ENCODE measurements at places on chromosomes 3 and 15. TPM values are rescaled to one million over a fixed set of nuclear protein-coding genes. Genes with fewer than 3 reads are reported as not detected.
A peak's percentile ranks its signal among the peaks of the same experiment; 100 is the strongest.

DNA sequence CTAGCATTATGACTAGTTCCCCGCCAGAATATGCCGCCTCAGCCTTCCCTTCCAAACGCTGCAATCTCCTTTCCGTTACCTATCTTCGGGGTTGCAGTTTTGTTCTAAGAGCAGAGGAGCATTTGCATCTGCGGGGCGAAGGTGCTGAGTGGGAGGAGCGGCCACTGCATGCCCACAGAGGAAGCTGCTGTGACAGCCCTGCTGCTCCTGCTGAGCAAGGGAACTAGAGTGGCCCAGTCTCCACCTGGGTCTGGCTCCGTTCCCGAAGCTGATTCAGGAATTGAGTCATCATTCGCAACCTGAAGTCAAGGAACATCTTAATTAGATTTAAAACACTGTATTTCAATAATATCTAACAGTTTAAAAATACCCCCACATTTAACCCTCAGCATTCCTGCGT is 98.2 kb upstream of the TJP1 start:
- DNase-seq = no peak

The DNASE1L3 gene
- total RNA-seq = 0.54 TPM

The SATB1 gene
- total RNA-seq = 141 TPM

- no peak for DNase-seq
Measured at GRCh38 chr3:16477056-16477455, 36.4 kb downstream of the RFTN1 start.

The PRTG gene
- 0.27 TPM for total RNA-seq

DNA sequence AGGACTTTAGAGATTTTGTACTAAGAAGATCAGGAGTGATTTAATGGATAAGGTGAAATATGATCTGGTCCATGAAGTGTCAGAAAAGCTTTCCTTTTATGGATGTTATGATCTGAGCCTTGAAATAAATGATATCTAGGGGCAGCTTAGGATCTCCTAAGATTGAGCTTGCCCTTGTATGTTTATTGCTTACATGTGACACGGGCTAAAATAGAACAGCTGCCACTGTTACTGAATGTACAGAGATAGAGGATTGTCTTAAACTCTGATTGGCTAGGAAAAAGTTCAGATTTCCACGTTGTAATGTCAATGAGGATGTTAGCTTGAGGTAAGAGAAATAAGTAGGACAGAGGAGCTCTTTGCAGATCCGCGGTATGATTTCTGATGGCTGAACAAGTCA is 8.8 kb downstream of the FYTTD1 start:
- DNase-seq = no peak

GRCh38 chr3:56903231-56903782 is 101.6 kb upstream of the ARHGEF3 start:
- DNase-seq = no peak

The PRSS50 gene
- total RNA-seq = under 0.01 TPM

DNA sequence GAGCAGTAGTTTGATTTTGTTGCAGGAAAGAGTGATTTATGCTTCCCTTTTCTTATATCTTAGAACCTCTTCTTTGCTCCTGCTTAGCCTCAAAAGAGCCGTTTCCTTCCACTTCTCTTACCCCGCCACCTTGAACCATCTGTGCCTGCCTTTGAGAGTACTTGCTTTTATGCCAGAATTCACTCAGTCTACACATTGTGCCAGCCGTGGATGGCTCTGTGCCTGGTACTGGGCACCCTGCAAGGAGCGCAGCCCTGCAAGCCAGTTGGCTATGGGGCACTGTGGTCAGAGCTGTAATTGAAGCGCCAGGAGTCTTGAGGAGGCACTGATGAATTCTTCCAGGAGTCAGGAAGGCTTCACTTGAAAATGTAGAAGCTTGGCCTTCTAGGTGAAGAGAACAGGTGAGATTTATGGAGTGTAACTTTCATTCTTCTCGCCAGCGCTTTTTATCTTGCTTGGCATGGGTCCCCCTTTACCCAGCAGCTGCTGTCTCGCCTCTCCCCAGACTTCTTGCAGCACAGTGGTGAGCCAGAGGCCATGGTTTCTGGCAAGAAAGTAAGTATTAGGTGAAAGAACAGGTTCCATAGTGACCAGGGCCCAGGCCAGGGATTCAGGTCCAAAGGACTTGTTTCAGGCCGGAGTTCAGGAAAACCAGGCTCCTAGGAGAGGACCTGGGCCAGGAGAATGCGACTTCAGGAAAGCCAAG is 4.9 kb downstream of the TMED3 start:
- DNase-seq = no peak

DNA sequence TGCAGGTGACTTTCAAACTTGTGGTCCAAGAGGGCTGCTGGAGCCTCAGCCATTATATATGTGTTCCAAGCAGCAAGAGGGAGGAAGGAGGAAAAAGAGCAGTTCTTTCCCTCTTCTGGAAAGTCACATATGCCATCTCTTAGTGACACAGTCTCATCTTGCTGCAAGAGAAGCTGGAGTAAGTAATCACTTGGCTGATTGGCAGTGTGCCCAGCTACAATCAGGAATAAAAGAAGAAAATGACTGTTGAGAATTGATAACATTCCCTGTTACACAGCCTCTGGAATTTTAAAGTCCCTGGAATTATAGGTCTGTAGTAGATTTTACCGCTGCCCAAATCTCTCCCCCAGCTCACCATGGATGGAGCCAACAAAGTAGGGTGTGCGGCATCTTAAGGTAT is 31.4 kb upstream of the LYZL4 start:
- no peak for DNase-seq

- DNase-seq = peak; percentile 16
Measured at GRCh38 chr3:125022206-125022605, 33.6 kb downstream of the HEG1 start.

GRCh38 chr15:37289109-37289765 is 188.9 kb upstream of the MEIS2 start:
- no peak for DNase-seq

The IRAK2 gene
- total RNA-seq = 4.8 TPM

The NUTM1 gene
- total RNA-seq = not detected

- no peak for DNase-seq
Measured at GRCh38 chr3:82802501-82802900, 1041.1 kb upstream of the GBE1 start.

DNA sequence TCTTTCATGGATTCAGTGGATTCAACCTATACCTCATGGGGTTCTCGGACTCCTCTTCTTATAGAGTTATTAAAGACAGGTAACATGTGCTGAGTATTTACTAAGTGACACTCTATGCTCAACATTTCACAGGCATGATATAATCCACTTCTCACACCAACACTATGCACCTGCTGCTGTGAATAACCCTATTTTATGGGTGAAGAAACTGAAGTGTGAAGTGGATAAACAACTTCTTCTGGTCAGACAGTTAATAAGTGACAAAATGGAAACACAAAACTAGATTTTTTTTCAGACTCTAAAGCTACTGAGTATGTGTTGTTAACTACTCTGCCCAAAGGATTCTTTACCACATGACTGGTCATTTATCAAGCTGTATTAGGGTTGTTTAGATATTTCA is 403.5 kb downstream of the DIPK2A start:
- no peak for DNase-seq

- no peak for DNase-seq
Measured at GRCh38 chr15:76684002-76684401, 221.1 kb downstream of the SCAPER start.

The GOLGA8M gene
- total RNA-seq = 1.1 TPM

DNA sequence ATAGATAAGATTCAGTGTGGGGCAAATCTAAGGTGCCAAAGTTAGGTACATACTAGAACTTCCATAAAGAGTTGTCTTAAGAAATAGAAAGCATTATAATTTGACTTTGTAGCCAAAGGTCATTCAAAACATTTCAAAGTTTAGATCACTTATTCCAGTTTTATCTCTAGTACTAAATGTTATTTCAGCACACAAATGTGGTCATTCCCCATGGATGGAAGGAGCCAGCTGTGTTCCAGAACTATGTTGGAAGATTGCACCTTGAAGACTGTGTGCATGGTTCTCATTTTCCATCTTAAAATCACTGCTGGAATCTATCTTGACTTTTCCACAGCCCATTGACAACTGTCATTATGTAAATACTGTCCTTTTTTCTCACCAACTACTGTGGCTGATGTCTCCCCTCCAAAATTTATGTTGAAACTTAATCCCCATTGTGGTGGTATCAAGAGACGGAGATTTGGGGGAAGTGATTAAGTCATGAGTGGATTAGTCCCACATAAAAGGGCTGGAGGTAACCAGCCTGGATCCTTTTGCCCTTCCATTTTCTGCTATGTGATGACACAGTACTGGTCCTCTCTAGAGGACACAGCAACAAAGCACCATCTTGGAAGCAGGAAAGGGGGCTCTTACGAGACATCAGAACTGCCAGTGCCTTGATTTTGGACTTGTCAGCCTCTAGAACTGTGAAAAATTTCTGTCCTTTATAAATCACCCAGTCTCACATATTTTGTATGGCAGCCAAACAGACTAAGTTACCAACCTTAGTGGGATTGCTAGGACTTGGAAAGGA is 24.0 kb downstream of the TGFBR2 start:
- no peak for DNase-seq

DNA sequence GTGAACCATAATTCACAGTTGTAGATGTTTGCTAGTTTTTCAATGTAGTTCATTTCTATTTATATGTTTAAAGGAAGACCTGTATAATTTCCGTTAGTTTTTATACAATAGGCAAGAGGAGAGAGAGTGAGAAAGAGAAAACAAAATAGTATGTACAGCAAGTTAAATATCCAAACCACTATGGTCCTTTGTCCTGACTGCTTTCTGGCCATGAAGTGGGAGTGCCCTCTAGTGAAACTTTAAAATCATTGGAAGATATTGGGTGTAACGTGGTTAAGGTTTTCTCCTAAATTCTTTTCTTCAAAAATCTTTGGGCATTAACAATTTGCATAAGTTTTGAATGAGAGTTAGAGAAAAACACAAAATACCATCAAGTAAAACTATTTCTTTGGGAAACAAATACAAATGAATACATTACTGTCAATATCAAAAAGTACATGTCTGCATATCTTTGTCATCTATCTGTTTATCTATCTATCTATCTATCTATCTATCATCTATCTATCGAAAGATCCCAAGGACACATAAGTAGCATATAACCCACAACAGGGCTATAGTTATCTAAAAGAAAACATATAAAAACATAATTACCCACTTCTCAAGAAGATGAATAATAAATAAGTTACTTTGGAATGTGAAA is 534.6 kb upstream of the ATP11B start:
- DNase-seq = peak; percentile 70

DNA sequence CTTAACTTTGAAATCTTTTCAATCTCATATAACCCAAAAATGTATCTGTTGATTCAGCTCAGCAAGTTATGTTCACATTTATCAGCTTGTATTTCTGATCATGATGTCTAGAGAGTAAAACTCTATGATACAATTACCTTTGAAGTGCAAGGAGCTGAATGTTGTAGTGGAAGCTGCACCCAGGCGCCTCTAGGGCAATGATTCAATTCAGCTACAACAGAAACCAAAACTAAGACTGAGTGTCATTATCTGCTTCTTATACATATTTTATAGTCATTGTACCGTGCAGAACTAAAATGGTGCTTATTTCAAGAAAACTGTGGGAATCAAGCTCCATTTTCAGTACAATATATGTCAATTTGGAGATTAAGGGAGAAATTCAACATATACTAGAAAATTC is 1237.5 kb downstream of the ZPLD1 start:
- no peak for DNase-seq

DNA sequence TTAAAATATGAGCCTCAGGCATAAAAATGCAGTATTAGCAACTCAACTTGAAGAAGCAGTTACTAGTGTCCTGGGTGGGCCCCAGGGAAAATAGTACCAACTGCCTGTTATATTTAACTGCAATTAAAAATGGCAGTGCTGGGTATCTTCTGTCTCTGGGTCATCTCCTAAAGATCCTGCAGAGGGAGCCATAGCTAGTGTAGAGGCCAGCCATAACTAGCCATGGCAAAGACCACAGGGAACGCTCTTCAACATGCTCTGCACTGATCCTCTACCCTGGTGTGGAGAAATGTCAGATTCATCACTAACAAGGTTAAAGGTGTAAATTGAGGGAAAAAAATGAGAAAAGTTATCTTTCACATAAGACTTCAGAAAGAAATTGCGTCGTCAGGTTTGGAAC is 181.3 kb downstream of the SNRPN start:
- DNase-seq = no peak

DNA sequence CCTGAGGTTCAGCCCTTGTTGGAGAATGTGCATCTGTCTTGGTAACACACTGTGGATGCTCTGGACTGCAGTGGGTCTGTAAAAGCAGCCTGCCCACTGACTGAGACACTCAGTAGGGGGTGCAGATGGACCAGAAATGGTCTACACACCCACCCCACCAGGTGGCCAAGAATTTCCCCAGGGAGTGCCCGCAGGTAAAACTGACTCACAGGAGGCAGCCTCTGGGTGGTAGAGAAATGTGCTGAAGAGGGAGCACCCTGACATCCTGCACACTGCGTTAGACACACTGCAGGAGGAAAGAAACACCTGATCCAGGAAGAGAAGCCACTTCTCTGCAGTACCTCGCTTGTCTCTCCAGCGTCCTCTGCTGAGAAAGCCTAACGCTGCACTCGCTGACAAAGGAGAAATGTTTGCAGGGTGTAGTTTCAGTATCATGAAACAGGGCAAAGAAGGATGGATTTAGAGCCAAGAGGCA is 109.5 kb upstream of the ABHD17C start:
- no peak for DNase-seq

DNA sequence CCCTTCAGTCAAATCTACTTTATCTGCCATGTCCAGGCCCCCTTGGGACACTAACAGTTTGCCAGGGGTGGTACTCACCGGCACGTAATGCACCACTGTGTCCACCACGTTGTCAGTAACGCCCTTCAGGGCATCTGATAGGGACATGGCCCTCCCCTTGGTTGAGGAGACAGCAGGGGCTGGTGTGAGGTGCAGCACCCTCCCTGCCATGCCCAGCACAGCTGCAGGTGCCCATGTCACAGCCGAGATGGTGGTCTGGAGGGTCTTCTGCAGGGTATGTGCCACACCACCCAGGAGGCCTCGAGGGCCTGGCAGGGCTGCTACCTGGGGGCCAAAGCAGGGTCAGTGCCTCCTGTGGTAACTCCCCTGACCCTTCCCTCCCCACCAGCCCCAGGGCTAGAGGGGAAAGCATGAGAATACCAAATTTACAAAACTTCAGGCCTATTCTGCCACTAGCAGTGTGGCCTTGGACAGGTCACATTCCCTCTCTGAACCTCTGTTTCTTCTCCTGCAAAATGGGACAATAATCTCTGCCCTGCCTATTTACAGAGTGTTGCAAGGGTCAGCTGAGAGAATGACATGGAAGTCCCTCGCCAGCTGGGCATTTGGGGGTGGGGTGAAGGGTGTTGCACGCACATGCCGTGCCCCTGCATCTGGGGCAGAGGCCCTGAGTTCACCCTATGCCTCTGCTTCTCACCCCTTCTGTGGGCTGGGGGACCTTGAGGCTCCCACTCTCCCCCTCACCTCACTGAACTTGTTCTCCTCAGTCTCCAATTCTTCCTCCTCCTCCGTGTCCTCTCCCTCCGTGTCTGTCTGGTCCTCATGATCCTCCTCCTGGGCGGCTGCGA is 11.8 kb upstream of the KIF7 start:
- DNase-seq = no peak

The ZNF502 gene
- 1.3 TPM for total RNA-seq

GRCh38 chr3:30112902-30113484 is 493.4 kb upstream of the TGFBR2 start:
- peak; percentile 48 for DNase-seq

GRCh38 chr3:131928593-131928992 is 106.2 kb downstream of the CPNE4 start:
- DNase-seq = no peak

The SST gene
- not detected for total RNA-seq

The PPM1L gene
- total RNA-seq = 16.4 TPM
